A172 (cell line): ENCODE measurements at places on chromosomes 1 and 21. TPM values are rescaled to one million over a fixed set of nuclear protein-coding genes. Genes with fewer than 3 reads are reported as not detected.

GRCh38 chr1:241229216-241229615 lies 127.8 kb downstream of the RGS7 start:
- no peak for DNase-seq

DNA sequence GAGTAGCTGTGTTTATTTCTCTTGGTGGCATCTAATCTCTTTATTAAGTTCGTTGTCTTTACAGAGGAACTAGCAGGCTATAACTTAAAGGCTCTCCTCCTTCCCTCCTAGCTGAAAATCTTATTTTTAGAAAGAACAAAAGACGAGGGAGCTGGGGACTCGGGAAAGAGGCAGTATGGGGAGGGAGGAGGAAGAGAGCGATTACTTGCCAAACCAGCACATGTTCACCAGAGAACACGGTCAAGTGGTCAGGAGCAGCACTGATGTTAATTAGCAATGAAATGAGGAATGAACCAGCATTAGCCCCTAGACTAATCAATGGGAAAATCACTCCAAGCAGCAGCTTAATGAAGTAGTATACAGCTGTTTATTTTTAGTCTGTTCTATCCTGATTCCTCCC lies 171.3 kb upstream of the ESRRG start:
- no peak for DNase-seq

Gene PRRX1
- total RNA-seq = 14.0 and 18.2 TPM in 2 replicates

GRCh38 chr1:97646071-97646470 lies 274.8 kb downstream of the DPYD start:
- DNase-seq = no peak

Gene CR1L
- not detected in 2 replicates for total RNA-seq

GRCh38 chr1:6260433-6260934 lies 414 bp downstream of the GPR153 start:
- DNase-seq = no peak

GRCh38 chr1:93713341-93713740 lies 31.7 kb upstream of the BCAR3 start:
- DNase-seq = no peak

Gene DHRS3
- not detected in 2 replicates for total RNA-seq

- no peak for DNase-seq
These were observed 10.8 kb downstream of the MINDY1 start for GRCh38 chr1:150995896-150996295.

Gene VCAM1
- total RNA-seq = 0.05 and 1.1 TPM in 2 replicates

Gene OLFM3
- total RNA-seq = not detected in 2 replicates

Gene CD5L
- total RNA-seq = not detected in 2 replicates

DNA sequence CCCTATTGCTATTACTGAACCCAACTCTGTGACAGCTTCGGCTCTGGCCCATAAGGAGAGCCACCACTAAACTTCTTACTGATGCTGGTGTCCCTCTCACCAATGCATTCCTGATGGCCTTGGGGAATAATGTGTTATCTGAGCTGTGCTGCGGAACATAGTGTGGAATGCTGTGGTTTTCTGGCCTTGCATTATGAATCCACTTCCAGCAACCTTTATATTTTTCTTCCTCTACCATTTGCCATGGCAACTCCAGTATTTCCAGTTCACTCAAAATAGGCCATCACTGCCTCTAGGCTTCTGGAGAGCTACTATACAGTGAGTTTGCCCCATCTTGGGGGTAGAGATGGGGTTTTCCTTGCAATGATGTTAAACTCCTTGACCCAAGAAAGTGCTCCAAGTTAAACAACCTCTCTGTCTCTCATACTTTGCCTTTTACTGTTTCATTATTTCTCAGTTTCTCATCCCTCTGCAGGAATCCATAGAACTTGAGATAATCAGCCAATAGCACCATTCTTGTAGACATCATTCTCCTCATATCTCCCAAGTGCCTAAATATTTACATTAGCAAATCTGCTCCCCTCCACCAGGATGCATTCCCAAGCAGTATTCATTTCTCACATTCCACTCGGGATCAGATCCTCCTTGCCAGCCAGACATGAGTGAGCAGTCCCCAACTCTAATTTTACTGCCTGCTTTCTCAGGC lies 11.1 kb upstream of the RAVER2 start:
- DNase-seq = no peak

- DNase-seq = no peak
These were observed 194.6 kb downstream of the NRIP1 start for GRCh38 chr21:14869984-14870852.

DNA sequence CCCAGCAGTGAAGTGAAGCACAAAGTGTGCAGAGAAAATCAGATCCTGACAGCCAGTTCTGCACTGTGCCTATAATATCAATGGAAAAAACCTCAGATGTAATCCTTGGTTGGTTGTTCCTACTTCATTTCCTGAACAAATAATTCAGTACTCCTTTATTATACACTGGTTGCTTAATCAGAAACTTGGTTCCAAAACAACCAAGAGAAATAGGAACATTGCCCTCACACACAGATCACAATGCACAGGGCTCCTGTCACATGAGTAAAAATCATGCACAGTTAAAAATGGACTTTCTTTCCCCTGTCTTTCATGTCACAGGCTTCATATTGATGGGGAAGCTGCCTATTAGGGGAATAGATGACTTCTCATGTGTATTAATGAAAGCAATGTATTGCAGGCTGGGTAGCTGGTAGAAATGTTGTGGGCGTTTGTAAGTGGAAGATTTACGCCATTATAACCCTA lies 9.7 kb downstream of the DNASE2B start:
- DNase-seq = no peak

Gene SLC30A1
- 16.4 and 19.0 TPM in 2 replicates for total RNA-seq

Gene BEND5
- not detected in 2 replicates for total RNA-seq

DNA sequence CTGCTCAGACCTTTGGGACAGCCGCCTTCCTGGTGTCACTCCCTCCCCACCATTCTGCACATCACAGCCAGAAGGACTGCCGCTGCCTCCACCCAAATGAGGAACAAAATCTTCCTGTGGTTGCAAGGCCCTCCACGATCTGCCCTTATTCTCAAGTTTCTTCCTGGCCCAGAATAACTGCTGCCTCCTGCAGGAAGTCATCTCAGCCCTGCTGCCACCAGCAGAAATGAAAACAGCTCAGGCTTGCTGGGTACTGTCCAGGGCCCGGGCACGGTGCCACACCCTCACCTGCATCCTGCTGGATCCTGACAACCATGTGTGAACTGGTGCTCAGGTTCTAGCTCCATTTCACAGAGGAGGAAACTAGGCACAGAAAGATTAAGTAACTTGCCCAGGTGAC lies 2.8 kb downstream of the CLDN19 start:
- no peak for DNase-seq

- no peak for DNase-seq
These were observed 67.1 kb upstream of the PTGFRN start for GRCh38 chr1:116842654-116843053.

GRCh38 chr21:34724131-34724856 lies 55.5 kb downstream of the CLIC6 start:
- DNase-seq = no peak

DNA sequence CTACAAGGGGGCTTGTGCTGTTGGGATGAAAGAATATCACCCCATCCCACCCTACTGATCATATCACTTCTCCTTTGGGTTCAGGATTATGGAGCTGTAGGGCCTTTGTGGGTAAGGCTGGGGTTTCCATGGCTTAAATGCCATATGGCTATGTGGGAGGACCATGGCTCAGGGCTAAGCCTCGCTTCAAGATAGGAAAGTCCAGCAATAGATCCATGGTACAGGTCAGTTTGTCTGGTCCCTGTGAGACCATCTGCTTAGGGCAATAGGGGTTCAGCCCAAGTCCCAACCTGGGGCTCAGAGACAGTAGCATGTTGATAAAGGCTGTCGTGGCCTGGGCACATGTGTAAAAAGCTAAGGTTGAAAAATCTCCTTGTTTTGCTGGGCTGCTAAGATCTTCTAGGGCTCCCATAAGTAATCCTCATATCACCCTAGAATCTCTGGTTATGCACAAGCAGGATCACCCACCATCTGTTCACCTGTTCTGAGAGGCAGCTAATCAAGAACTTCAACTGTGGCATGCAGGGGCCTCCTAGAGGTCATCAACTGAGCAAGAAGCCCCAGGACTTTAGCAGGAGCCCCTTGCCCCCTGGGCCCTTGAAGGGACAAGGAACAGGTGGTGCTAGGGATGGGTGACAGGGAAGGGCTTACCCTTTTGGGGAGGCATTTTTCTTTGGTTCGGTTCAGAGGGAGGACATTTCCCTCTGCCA lies 66.5 kb downstream of the UBE2T start:
- no peak for DNase-seq

Gene MPL
- total RNA-seq = not detected in 2 replicates

GRCh38 chr1:108889706-108890384 lies 13.1 kb downstream of the GPSM2 start:
- no peak for DNase-seq

Gene SGIP1
- total RNA-seq = 0.34 TPM in 1 of 2 replicates, not detected in the other

- no peak for DNase-seq
These were observed 96.5 kb downstream of the DTL start for GRCh38 chr1:212132025-212132424.

Gene LMO4
- total RNA-seq = 40.0 and 55.3 TPM in 2 replicates

Gene COL16A1
- total RNA-seq = 12.7 and 26.2 TPM in 2 replicates

- DNase-seq = no peak
These were observed 363.6 kb upstream of the VAMP3 start for GRCh38 chr1:7407544-7407895.

- DNase-seq = no peak
These were observed 444 bp upstream of the IARS2 start for GRCh38 chr1:220093361-220094015.

DNA sequence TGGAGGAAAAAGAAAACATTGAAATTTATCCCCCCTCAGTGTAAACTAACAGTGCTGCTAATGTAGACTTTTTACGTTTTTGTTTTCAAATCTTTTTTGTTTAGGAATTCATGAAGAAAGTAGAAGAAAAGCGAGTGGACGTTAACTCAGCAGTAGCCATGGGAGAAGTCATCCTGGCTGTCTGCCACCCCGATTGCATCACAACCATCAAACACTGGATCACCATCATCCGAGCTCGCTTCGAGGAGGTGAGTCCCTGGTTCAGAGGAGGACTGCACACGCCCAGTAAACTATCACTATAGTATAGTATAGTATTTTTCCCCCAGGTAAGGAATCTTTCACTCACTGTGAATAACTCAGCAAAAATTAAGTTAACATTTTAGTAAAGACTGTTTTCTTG lies 37.8 kb upstream of the BMP8A start:
- DNase-seq = peak; percentile 22

- no peak for DNase-seq
These were observed 81.2 kb upstream of the IFFO2 start for GRCh38 chr1:19037659-19038058.

Gene NASP
- 135 and 136 TPM in 2 replicates for total RNA-seq

Gene CRB1
- not detected in 2 replicates for total RNA-seq

DNA sequence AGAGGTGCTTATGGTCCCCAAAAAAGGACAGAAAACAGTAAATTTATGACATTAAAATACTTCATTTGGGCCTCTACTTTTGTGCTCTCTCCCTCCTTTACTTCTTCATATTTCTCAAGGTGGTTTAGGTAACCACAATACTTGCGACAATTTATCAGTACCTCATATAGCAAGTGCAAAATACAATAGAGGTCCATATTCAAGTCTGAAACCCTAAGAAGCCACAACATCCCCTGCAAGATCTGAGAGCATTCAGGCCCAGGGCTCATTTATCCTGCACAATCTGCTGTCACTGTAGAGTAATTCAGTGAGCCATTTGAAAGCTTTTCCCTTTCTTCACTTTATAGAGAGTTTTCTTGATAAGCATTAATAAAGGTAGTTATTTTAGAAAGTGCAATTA lies 24.2 kb upstream of the ATP6V1G3 start:
- no peak for DNase-seq

Gene ATAD3A
- 16.4 and 19.2 TPM in 2 replicates for total RNA-seq

- DNase-seq = no peak
These were observed 20.2 kb downstream of the SKI start for GRCh38 chr1:2248127-2248826.

Gene IQCC
- total RNA-seq = 0.45 TPM in 1 of 2 replicates, not detected in the other

- DNase-seq = peak; percentile 10
These were observed 29.4 kb upstream of the BMP8A start for GRCh38 chr1:39462074-39462473.

DNA sequence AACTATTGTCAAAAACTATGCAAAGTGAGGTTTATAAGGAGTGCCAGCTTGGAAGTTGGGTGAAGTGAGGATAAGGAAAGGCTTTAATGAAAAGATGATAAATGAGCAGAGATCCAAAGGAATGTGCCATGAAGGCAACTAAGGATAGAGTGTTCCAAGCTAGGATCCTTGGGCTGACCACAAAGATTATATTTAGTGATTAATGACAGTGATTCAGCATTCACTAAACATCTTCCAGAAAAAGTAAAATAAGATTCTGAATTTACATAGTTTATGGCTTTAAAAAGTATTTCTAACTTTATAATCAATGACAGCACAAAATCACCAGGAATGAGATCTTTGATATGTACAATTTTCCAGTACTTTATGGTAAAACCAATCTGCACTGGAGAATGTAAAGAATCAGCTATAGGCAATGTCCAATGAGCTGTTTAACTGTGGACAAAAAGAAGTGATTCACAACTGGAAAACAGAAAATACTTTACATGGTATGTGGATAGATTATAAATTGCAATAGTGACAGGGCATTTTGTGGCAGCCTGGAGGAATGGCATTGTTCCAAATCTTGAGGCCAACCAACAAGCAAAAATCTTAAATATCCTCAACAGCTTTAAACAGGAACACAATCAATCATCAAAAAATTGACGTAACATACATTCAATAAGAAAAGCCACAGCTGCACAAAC lies 91.2 kb upstream of the KCTD3 start:
- peak; percentile 86 for DNase-seq

Gene SPRR2D
- not detected in 2 replicates for total RNA-seq

- no peak for DNase-seq
These were observed 20.6 kb downstream of the ESPN start for GRCh38 chr1:6445062-6445763.

Gene CXADR
- total RNA-seq = 4.3 and 5.3 TPM in 2 replicates

Gene GSTM2
- 8.9 and 16.9 TPM in 2 replicates for total RNA-seq

- DNase-seq = no peak
These were observed 18.3 kb downstream of the ZBED6 start for GRCh38 chr1:203813581-203814341.

Gene CELA2A
- not detected in 2 replicates for total RNA-seq

- peak; percentile 97 for DNase-seq
These were observed 76.3 kb downstream of the ITPKB start for GRCh38 chr1:226662642-226663326.

Gene HHIPL2
- 5.8 and 10.4 TPM in 2 replicates for total RNA-seq

GRCh38 chr1:37146071-37146470 lies 111.8 kb upstream of the GRIK3 start:
- DNase-seq = no peak
